Stimulated activated CD8-positive, alpha-beta memory T cell treated with anti-CD3 and anti-CD28 coated beads, Interleukin-7, amount 100 ng/mL, for 24 hours (primary cell): ENCODE measurements at places on chromosomes 2 and 18.

DNA sequence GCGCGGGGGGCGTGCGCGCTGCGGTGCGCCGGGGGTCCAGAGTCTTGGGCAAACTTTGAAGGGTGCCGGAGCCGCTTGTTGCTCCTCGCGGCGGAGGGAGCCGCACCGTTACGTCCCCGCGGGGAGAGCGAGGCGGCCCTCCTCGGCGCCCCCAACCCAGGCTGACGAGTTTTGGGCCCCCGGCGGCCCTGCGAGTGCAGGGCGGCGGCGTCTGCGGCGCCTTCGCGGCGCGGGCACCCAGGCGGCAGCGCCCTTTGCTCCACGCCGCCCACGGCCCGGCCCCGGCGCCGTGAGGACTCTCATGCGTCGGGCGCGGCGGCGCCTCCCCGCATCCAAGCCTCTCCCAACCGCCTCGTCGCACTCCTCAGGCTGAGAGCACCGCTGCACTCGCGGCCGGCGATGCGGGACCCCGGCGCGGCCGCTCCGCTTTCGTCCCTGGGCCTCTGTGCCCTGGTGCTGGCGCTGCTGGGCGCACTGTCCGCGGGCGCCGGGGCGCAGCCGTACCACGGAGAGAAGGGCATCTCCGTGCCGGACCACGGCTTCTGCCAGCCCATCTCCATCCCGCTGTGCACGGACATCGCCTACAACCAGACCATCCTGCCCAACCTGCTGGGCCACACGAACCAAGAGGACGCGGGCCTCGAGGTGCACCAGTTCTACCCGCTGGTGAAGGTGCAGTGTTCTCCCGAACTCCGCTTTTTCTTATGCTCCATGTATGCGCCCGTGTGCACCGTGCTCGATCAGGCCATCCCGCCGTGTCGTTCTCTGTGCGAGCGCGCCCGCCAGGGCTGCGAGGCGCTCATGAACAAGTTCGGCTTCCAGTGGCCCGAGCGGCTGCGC is 814 bp downstream of the FZD7 start:
- DNase-seq: no peak

DNA sequence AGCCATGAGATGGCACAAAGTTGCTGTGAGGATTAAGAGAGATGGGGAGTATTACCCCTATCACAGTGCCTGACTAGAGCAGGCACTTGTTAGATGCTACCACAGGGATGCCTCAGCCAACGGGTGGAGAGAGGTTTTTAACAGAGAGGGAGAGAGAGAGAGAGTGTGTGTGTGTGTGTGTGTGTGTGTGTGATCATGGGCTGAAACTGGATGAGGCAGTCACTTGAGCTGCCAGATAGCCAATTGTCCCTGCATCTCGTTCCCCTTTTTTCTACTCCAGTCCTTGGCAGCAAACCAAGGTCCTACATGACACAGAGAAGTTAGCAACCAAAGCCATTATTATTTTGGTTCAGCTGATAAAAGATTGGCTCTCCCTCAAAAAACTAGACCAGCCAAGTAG is 3.0 kb downstream of the CD8A start:
- DNase-seq: no peak

DNA sequence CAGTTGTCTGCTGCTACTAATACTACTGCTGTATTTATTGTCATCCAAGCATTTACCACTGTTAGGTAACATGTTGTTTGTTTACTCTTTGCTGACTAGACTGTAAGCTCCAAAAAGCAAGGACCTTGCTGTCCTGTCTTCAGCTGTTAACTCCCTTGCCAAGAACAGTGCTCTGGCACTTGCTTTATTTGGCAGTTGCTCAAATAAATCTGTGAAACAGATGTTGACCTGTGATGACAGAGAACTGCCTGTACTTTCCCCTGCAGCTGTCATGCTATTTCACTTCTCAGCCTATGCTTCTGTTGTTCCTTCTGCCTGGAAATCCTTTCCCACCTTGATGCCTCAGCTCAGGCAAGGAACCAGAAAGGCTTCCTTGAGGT is 181.2 kb downstream of the ATAD2B start:
- DNase-seq: no peak

DNA sequence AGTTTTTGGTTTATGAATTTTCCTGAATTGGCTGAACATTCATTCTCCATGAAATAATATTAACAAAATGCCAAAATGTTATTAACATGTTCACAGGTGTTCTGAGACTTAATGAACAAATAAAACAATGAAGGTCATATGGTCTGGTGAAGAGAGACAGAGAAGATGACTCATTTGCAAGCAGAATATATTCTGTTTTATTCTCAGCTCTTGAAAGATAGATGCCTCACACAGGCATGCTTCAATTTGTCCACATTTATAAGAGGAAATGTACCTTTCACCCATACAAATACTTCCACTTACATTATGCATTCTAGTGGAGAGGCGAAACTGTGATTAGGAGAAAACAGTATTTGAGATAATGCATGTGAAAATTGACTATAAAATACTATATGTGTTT is 75.4 kb upstream of the PGAP1 start:
- no peak for DNase-seq

- DNase-seq: no peak
These were observed 123.6 kb downstream of the LRATD1 start for GRCh38 chr2:14756122-14756541.

DNA sequence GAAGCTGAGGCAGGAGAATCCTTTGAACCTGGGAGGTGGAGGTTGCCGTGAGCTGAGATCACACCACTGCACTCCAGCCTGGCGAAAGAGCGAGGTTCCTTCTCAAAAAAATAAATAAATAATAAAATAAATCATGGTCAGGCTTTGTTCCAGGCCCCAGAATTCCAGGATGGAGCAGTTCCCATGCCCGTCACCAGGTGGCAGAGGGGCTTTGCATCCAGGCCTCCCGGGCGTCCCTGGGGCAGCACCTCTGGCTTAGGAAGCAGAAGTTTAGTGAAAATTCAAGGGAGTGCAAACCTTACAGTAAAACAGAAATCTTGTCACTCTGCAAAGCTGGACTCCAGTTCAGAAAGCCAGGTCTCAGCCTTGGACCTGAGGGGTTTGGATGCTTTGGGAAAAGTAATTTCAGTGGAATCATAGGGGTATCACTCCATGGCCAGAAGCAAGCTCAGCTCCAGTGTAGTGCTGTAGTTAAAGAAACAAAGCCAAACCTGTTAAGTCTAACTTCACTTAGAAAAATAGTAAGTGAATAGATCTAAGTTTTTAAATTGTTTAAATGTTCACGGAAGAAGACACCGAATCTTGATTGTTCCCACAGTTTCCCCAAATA is 512.7 kb downstream of the CMPK2 start:
- no peak for DNase-seq

DNA sequence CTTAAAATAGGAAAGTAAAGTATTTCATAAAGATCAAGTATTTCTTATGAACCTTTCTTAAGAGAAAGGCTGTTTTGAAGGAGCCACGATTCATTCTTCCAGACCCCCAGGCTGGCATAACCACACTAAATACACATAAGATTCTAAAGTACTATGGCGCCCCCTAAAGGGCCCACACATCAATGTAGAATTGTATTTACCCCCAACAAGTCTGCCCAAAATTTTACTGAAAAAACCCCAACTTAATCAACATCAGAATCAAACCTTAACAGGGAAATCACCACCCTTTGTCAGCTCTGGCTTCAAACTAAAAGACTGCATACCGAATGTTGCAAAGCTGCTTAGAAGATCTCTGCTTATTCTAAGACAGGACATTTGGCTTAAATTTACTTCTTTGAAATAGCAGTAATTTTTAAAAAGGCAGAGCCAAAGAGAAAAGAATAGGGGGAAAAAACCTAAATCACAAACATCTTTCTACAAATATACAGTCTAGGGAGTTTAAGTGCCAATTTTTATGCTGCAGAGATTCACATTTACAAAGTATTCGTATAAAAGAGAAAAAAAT is 20.4 kb upstream of the BCL2 start:
- no peak for DNase-seq

GRCh38 chr18:293536-293935 is 25.7 kb upstream of the THOC1 start:
- DNase-seq: no peak

GRCh38 chr2:45212953-45213635 is 203.8 kb upstream of the SIX2 start:
- no peak for DNase-seq

DNA sequence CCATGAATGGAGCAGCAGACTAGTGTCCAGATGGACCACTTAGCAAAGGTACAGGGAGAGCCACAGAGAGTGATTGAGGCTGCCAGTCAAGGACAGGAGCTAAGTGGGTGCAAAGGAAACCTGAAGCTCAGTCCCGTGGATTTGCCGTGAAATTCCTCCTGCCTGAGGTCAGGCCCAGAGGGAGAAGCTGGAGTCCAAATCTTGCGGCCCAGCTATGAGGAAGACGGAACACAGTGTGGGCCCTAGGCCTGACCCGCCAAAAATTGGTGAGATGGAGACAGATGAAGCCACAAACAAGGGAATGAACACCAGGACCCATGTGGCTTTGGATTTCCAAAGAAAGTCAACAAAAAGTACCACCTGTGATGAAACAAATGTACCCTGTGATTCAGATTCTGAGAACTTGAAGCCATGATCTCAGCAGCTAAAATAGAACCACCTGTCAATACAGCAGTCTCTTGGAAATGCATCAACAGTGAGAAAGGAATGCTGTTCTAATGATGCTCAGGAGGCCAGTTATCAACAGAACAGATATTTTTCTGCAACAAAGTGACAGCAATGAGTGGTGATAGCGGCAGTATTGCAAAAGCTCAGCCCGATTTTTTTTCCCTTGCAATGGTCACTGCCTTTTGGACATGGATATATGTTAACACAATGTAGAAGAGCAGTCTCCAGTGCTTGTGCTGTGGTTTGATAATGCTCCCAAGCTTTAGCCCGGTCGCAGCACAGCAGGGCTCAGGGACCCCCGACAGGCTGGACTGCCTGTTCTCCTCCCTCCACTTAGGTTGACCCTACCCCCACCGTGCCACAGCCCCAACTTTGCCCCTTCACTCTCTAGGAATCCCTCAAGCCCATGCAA is 10.7 kb downstream of the COL6A3 start:
- DNase-seq: no peak

DNA sequence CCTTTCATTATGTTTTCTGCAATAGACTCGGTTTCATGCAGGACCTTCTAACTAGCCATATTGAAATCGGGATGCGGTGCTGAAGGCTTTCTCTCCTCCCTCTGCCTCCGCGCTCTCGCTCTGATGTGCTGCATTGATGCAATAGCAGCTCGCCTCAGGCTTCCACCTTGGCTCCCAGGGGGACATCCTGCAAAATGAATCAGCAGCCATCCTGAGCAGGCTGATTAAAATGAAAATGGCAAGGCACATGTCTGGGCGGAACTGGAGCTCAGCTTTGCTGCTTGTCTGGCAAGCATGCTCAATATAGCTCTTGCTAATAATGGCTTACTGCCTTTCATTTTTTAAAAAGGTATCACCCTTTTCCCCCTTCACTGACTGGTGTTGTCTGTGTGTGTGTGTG is 806 bp upstream of the MYT1L start:
- DNase-seq: no peak
